Eye (tissue), 1 donor: ENCODE measurements at places on chromosomes 5 and 9.

GRCh38 chr9:5321058-5321457, 16.5 kb upstream of the RLN2 start:
- no peak for DNase-seq

DNA sequence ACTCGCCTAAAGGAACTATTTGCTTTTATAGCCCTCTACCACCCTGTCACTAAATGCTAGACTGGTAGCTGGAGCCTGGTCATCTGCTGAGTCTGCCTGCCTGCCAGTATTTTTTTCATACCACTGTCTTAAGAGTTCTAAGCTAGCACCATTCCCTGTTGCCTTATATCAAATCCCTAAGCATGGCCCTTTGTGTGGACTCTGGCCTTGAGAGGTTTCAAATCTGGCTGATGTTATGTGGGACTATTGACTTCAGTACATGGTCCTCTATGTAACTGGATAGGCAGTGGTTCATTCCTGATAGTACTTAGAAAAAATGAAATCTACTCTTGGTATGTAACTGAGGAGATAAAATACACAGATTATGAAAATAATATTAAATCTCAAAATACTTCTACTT, 103.5 kb downstream of the PLCXD3 start:
- DNase-seq = no peak

DNA sequence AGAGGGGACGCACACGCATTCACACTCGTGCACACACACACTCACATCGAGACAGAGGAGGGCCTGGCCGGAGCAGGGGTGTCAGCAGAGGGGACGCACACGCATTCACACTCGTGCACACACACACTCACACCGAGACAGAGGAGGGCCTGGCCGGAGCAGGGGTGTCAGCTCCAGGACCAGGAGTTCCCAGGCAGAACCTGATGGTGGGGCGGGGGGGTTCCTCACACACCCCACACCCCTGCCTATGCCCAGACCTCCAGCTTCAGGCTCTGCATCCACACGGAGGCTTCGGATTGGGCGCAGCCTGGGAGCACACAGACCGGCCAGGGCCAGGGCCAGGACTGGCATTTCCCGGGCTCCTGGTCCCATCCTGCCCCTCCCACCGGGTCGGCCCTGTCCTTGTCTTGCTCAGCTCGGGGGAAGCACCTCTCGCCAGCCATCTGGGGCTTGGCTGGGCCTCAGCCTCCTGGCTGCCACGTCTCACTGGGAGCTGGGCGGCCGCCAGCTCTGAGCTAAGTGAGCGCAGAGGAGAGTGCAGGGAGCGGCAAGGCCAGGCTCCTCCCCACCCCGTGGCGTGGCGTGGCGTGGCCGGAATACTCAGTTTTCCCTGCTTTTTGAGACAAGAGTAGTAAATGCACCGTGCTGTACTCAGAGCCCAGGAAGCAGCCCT, 31.3 kb downstream of the ADAMTS2 start:
- DNase-seq = peak; percentile 64

DNA sequence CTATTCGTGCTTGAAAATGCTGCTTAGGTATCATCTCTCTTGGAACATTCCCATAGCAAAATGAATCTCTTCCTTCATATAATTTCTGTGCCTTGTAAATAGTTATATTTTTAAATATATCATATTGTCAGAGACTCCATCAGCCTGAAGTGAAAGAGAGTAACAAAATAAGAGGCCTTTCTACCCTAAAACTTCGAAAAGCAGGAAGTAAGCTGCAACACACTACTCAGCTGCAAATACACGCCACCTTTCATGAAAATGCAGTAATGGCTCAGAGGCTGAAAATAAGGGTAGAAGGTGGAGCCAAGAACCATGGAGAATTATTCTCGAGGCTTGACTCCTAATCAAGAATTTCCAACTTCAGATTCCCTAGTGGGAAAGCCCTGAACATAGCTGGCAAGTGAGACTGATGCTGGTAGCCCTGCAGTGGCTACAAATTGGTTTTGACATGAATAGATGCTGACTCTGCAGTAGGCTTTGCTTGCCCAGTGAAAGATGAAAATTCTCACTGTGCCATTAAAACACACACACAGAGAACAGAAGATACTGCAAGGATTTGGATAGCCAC, 30.2 kb upstream of the PTGER4 start:
- DNase-seq = peak; percentile 33

DNA sequence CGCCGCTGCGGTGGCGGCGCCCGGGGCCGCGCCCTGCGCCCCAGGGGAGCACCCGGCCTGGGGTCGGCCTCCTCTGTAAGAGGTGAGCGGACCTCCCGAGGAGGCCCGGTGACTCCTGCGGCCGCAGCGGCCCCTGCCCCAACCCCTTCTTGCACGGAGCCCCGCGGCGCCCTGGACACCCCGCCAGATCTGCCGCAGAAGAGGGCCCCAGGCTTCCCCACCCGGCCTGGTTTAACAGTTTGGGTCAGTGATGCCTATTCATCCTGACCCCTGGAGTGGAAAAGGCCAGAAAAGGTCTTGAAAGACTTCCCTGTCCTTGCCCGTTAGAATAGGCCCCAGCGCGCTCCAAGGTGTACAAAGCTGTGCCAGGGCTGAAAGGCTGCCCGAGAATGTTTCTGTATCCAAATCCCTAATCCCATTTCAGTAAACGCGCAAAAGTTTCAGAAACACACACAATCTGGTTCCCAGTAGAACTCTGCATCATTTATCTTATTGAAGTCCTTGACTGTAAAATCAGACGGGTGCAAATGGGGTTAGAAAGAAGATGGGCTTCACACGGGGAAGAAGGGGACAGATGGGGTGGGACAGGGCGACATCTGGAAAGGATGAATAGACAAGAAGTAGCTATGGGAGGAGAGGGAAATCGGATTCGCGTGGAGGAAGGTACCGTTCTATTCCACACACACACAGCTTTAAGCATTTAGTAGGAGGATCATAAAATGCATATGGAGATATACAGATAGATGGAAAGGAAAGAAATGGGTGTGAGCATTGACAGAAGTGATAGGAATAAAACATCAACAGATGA, 1.1 kb upstream of the SSBP2 start:
- DNase-seq = peak; percentile 87

GRCh38 chr9:120899490-120900068, 22.6 kb upstream of the PHF19 start:
- DNase-seq = no peak

DNA sequence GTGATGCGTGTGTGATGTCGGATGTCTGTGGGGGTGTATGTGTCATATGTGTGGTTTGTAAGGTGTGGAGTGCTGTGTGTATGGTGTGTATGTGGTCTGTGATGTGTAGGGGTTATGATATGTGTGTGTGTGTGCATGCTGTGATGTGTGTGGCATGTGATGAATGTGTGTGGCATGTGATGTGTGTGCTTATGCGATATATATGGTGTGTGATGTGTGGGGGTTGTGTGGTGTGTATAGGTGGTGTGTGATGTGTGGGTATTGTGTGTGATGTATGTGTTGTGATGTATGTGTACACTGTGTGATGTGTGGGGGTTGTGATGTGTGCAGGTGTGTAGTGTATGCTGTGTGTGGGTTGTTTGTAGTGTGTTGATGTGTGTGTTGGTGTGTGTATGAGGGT, 9.2 kb upstream of the CRB2 start:
- no peak for DNase-seq

- no peak for DNase-seq
Observed at GRCh38 chr5:157295247-157295646, 29.3 kb downstream of the CYFIP2 start.

- DNase-seq = peak; percentile 90
Observed at GRCh38 chr5:34522599-34523386, 133.3 kb upstream of the RAI14 start.

- no peak for DNase-seq
Observed at GRCh38 chr5:137306903-137307302, 192.2 kb downstream of the SPOCK1 start.

- DNase-seq = no peak
Observed at GRCh38 chr5:157189223-157189622, 8.6 kb downstream of the ITK start.

- DNase-seq = peak; percentile 88
Observed at GRCh38 chr5:136080483-136081216, 51.9 kb downstream of the TGFBI start.

DNA sequence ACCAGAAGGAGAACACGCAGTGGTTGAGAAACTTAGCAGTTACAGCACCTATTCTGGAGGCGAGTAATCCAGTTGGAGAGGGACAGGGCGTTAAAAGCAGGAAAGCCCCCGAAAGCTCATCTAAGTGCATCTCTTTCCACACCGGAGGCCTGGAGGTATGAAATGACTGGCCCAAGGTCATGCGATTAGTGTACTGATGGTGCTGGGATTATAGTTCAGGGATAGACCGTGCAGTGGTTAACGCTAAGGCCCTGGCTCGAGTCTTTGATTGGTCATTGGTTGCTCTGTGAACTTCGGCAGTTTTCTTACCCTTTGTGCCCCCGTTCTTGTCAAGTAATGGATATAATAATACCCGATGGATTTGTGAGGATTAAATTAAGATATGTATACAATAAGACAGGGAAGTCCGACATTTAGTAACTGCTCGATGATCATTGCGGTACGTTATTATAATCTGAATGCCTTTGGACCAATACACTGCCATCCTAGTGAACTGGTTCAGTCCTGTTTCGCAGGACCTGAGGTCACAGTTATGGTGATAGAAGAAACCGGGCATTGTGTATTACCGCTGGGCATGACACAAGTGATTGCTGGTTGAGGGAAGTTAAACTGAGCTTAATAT, 960 bp downstream of the CANX start:
- DNase-seq = peak; percentile 66

GRCh38 chr9:113719919-113720318, 156.2 kb upstream of the ZNF618 start:
- no peak for DNase-seq

GRCh38 chr9:3001311-3001710, 157.4 kb upstream of the PUM3 start:
- no peak for DNase-seq

DNA sequence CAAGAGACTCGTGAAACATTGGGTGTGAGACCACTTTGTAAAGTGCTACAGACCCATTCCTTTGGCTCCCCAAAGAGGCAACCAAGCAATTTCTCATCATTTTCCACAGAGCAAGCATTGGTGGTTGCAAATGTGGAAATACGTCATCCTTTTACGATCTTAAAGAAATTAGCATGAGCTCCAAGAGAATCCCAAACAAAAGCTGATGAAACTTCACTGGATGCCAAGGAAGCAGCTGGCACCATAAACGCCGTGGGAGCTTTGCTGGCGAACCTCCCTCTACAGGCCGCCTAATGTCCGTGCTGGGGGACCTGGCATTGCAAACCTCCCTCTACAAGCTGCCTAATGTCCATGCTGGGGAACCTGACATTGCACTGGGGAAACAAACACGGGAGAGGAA, 432.4 kb downstream of the ACTL7B start:
- DNase-seq = no peak

DNA sequence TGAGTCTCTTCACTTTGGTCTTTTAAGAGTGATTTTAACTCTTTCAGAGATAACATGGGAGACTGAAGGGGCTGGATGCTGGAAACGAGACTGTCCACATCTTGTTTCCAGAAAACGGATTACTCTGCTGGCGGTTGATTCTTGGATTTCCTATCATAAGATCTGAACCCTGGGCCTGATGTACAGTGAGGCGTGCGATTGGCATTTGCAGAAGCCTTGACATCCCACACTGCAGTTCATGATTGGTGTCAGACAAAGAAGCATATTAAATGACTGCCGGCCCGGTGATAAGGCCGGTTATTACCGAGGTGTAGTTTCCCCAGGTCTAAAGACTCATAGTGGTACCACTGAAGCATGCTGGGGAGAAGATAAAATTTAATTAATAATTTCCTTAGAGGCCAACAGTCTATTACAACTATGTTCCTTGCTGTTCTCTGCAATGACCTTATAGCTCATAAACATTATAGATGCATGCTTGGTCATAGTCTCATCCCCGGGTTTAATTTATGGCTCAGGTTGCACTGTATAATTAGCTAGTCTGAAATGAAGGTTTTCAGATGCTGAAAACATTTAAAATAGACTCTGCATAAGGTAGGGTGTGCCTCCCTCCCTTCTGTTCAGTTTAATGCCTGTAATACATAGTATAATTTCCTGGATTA, 99.2 kb downstream of the PPP2R2B start:
- no peak for DNase-seq

GRCh38 chr9:98931600-98932389, 11.9 kb upstream of the COL15A1 start:
- DNase-seq = no peak
